ENCODE measurements at places on chromosomes 2 and 18. TPM values are rescaled to one million over a fixed set of nuclear protein-coding genes. Genes with fewer than 3 reads are reported as not detected.
A peak's percentile ranks its signal among the peaks of the same experiment; 100 is the strongest.

Gene MROH2A
- total RNA-seq: not detected

Gene AGAP1
- total RNA-seq: 19.1 TPM

Gene PLB1
- 1.6 TPM for total RNA-seq

Gene INHBB
- total RNA-seq: 0.44 TPM

Gene CROCC2
- total RNA-seq: 0.04 TPM

Gene STARD6
- total RNA-seq: 0.18 TPM

Gene UGT1A1
- total RNA-seq: not detected

Gene GATA6
- total RNA-seq: 1.4 TPM

Gene PARD3B
- 15.3 TPM for total RNA-seq

DNA sequence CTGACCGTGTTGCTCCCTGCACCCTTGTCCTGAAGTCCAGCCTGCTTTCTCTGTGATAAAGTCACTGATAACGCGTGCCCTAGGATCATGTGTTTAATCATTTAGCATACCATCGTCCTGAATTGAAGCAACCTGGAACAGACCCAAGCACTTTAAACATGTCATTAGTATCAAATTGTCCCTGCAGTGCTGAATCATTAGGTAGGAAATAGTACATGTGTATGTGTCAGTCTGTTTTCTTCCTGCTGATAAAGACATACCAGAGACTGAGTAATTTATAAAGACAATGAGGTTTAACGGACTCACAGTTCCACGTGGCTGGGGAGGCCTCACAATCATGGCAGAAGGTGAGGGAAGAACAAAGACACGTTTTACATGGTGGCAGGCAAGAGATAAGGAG is 2.8 kb downstream of the ASB18 start:
- no peak for DNase-seq

DNA sequence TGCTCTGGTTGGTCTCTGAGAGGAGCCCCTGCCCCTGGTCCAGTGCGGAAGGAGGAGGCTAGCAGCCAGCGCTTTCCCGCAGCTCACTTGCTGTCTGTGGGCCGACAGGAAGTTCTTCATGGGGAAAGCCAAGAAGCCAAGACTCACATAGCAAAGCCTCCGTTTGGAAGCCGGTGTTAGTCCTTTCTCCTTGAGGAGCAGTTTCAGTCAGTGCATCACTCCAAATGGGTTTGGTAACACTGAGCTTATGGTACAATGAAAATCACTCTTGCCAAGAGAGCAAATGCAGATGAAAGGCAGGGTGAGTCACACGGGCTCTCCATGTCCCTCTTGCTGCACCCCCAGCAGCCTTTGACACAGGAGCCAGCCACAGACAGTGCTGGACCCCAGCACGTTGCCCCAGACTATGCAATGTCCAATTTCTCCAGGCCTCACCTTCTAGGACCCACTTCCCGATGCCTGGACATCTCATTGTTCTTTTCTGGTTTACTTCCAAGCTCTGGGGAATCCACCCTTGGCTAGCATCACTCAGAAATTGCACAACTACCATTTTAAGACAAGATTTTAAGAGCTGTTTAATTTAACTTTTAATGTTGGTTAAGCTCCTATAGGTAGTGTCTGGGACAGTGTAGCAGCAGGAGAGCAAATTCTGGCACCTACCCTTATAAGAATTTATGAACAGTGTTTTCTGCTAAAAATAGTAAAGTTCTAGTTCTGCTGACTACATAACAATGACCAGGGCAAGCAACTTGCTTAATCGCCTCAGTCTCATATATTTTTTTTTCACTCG is 174.9 kb downstream of the ASB1 start:
- DNase-seq: peak; percentile 74

DNA sequence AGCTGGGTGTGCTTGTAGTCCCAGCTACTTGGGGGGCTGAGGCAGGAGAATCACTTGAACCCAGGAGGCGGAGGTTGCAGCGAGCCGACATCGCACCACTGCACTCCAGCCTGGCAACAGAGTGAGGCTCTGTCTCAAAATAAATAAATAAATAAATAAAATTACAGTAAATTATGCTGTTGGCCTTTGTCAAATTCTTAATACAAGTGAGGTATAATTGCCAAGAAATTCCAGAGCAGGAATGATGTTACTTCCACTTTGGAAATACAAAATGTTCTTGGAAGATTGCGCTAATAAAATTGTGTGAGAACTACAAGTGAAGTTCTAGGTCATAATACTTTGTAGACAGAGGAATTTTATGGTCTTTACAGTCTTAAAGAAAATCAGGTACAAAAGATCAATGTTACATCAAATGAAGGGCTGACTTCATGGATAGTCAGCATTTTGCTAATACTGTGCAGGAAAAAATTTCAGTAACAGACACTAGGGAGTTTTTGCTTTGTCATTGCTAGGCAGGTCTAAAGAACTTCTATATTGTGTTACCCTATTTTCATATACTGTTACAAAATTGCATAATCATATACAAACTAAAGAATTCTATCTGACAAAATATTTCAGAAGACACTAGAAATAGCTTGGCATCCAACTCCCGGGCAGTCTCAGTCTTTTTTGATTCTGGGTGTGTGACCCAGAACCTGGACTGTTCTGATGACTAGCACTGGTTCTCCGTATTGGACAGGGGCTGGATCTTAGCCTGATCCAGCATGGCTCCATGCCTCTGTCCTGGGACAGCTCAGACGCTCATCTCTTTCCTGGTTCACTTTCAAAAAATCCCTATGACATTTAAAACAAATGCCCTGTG is 76.0 kb upstream of the STK17B start:
- no peak for DNase-seq

DNA sequence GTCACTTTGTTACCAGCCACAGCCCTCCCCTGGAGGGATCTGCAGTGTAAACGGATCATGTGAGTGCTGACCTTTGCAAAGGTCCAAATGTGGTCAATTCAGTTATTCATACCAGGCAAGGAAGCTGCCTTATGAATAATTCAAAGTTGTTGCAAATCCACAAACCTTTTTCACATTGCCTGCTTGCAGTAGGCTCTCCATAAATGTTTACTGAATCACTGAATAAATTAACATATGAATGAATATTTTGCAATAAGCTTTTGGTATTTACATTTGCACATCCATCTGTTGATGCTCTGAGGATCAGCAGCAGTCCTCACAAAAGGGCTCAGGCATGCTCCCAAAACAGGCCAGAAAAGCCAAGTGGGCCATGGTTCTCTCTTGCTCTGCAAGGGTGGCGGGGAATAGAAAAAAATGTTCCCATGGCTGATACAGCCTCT is 156.8 kb downstream of the VAPA start:
- no peak for DNase-seq

DNA sequence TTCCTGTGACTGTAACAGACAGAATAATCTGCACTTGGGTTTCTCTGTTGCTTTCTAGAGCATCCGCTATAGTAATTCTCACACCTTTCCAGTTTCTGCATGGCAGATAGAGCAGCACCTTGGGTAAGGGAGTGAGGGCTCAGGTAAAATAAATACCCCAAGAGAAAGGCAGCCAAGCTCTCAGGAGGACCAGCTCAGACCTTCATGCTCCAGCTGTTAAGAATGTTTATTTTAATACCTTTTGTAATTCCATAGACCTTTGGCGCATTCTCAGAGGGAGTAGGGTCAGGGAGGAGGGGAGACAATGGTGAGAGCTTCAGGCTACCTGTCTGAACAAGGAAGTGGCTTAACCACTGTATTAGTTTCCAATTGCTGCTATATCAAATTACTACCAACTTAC is 16.2 kb upstream of the TMEM178A start:
- DNase-seq: no peak

DNA sequence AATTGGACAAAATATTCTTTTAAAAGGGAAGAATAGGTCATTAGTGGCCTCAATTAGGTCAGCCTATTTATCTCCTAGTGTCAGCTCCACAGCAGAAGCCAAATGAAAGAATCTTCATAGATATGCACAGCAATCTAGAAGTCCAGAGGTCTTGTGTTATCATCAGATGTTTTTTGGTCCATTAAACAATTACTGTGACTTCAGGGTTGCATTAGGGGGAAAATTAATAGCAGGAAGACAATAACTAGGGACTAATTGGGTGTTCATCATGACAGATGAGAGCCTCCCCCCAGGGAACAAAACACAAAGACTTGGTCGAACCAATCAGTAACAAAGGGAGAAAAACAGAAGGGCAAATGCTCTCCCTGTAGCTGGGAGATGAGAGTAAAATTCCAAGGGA is 264.7 kb downstream of the PTH2R start:
- no peak for DNase-seq

GRCh38 chr2:21118302-21118920 is 5.4 kb upstream of the TDRD15 start:
- DNase-seq: peak; percentile 41

- no peak for DNase-seq
Observed at GRCh38 chr2:79832511-79833234, 319.8 kb downstream of the CTNNA2 start.

- DNase-seq: peak; percentile 68
Observed at GRCh38 chr2:73163483-73164367, 38.6 kb upstream of the NOTO start.

DNA sequence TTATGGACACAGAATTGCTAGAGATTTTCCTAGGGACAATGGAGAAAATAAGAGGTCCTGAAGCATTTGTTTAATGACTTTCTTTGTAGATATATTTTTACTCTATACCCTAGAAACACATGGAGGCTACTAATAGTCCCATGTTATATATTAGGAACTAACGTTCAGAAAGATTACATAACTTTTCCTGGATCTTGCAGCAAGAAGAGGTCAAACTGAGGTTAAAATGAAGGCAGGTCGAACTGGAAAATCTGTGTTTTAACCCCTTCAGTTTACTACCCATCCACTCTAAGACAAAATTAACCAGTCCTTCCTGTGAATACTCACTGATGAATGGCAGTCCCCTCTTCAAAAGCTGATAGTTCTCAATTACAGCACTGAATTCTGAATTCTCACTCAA is 1415.8 kb upstream of the CELF4 start:
- DNase-seq: peak; percentile 66

GRCh38 chr18:6561862-6562291 is 147.2 kb upstream of the L3MBTL4 start:
- DNase-seq: peak; percentile 50

DNA sequence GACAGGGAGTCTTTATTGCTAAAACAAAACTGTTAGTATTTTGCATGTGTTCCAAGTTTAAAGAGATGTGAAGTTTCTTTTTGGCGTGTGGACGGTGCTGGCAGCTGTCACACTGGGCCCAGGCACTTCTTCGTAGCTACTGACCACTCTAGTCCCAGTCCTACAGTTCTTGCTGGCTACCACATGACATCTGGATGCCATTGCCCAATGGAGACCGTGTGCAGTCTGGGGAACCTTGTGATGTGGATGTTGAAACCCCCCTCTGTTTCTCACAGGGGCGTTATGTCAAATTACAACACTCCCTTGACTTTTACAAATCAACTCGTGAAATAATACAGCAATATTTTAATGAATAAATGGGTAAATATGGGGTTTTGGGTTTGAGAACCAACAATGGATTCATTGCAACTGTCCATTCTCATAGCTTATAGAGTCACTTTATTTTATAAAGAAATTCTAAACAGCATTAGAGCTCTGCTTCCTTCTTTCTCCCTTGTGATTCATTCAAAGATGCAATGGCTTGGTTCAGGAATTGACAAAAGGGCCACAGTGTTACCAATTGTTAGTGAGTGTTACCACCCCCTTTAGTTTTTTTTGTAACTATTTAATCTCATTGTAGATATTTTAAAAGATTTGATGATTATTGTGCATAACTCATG is 1.2 kb downstream of the GPD2 start:
- peak; percentile 27 for DNase-seq

GRCh38 chr18:30556112-30556511 is 486.4 kb downstream of the DSC3 start:
- no peak for DNase-seq

GRCh38 chr2:18117592-18117991 is 239.1 kb downstream of the KCNS3 start:
- peak; percentile 12 for DNase-seq

DNA sequence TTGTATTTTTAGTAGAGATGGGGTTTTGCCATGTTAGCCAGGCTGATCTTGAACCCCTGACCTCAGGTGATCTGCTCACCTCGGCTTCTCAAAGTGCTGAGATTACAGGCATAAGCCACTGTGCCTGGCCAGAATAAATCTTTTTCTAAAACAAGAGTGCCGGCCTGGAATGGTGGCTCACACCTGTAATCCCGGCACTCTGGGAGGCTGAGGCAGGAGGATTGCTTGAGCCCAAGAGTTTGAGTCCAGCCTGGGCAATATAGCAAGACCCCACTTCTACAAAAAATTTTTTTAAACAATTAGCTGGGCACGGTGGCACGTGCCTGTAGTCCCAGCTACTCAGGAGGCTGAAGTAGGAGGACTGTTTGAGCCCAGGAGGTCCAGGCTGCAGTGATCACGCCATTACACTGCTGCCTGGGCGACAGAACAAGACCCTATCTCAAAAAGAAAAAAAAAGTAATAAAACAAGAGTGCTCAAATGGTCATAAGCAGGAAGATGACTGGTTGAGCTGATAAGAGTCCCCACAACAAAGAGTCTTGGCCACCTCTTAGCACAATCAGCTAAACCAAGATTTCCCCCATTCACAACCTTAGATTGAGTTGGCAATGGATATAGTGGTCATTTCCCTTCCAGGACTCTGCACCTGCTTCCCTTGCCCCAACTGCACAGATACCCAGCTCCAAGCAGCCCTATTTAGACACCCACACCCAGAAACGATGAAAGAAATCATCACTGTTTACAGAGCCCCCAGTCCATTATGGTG is 5.8 kb upstream of the UCN start:
- DNase-seq: no peak

- DNase-seq: peak; percentile 26
Observed at GRCh38 chr2:229443141-229443540, 172.1 kb upstream of the PID1 start.

- DNase-seq: no peak
Observed at GRCh38 chr2:66570471-66570870, 135.5 kb downstream of the MEIS1 start.

- DNase-seq: no peak
Observed at GRCh38 chr2:113181258-113182051, 7.7 kb downstream of the PSD4 start.

DNA sequence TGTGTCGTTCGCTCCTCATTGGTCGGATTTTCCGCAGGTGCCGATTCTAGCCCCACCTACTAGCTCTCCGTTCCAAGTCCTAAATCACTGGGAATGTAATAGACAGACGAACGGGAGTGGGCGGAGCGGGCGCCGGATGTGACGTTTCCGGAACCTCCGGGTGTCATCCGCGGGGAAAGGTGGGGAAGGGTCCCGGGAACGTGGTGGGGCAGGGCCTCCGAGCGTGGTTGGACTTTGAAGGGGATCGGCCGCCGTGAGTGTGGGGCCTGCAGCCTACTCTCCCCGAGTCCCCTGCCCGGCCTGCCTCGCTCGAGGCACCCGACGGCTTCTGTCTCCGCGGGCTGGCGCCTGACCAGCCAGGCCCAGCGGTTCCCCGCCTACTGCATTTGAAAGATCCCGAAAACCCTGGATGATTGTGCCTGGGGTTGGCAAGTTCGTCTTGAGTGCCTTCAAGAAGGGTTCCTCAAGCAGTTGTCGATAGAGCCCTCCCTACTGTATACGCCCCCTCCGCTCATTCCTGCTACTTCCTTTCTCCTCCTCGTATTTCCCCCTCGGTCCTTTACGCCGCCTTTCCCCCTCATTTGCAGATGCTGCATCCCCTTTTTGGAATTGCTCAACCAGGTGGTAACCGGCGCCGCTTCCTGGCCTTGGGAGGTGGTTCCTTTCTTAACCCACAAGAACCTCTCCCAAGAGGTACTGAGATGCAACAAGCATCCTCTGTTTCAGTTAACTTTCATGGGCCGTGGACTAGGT is at the start of gene STAMBP:
Gene STAMBP, plus strand, starts transcription at position 144 of the 753 bp plus-strand sequence. CDS start 1,896 bp downstream, outside the sequence.
- DNase-seq: peak; percentile 99

GRCh38 chr2:81276595-81276994 is 972.0 kb upstream of the LRRTM1 start:
- DNase-seq: no peak

- peak; percentile 46 for DNase-seq
Observed at GRCh38 chr2:221518201-221518934, 53.7 kb downstream of the EPHA4 start.

GRCh38 chr2:45011121-45011520 is 1.9 kb upstream of the SIX2 start:
- no peak for DNase-seq

Data from muscle of leg (tissue), 16 donors.